ENCODE measurements at places on chromosomes 2 and 18.

DNA sequence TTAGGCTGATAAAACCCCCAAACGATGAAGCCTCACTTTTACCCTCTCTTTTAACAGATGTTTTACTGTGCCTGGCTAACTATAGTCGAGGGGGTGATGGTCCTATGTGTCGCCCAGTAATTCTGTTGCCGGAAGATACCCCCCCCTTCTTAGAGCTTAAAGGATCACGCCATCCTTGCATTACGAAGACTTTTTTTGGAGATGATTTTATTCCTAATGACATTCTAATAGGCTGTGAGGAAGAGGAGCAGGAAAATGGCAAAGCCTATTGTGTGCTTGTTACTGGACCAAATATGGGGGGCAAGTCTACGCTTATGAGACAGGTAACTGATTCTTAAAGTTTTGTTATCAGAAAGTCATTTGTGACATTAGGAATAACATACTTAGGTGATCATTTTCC is 20.4 kb downstream of the MSH6 start:
- DNase-seq, result no peak

DNA sequence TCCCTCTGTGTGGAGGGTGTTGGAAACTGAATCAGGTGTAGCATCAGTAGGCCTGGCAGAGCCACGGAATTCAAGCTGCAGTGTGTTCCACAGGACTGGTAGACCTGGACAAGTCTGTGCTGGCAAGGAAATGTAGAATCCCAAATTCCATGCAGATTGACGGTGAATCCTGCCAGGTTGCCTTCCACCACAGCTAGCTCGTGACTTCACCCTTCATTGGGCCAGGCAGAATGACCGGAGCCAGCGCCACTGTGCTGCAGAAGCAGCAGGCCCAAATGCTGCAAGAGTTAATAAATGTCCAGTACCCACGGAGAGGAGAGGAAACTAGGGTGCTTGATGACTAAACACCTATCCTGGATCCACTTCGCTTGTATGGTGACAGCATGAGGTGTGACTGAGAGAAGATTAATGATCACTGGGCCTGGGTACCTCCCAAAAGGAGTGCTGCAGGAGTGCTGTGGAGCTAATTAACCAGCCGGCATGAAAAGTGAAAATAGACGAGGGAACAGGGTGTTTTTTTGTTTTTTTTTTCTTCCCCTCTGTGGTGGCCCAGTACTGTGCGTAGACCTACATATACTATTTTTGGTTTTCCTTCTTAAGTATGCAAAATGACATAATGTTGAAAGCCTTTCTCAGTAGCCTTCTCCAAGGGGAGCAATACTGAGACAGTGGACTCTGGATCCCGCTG is 122.2 kb downstream of the TANC1 start:
- no peak for DNase-seq

DNA sequence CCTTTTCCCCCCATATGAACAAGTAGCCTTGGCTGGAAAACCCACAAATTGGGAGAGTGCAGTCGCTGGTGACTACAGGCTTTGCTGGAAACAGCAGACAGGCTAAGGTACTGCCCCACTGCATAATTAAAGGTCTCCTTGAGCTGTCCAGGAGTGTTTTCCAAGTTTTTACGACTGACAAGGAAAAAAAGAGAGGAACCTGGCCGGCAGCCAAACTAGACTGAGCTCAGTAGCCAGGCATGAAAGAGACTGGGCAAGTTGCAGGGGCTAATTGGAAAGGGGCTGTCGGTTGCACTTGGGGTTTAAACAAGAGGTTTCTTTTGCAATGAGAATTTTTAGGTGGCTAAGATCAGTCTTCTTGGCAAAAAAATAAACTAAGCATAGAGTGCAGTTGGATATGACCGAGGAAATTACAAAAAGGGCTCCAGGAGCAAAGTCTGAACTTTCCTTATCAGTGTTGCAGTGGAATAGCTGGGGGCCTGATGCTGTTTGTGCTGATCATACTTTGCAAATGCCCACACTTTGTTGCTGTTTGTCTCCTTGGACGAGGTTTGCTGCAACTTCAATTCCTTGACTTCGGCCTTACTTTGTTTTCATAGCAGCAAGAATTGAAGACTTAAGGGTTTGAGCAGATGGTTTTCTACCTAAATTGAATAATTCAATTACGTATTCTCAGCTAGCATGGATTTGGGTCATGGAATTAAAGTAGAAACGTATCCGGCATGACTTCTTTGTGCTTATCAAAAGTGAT is 2.1 kb downstream of the GULP1 start:
- DNase-seq, result no peak

DNA sequence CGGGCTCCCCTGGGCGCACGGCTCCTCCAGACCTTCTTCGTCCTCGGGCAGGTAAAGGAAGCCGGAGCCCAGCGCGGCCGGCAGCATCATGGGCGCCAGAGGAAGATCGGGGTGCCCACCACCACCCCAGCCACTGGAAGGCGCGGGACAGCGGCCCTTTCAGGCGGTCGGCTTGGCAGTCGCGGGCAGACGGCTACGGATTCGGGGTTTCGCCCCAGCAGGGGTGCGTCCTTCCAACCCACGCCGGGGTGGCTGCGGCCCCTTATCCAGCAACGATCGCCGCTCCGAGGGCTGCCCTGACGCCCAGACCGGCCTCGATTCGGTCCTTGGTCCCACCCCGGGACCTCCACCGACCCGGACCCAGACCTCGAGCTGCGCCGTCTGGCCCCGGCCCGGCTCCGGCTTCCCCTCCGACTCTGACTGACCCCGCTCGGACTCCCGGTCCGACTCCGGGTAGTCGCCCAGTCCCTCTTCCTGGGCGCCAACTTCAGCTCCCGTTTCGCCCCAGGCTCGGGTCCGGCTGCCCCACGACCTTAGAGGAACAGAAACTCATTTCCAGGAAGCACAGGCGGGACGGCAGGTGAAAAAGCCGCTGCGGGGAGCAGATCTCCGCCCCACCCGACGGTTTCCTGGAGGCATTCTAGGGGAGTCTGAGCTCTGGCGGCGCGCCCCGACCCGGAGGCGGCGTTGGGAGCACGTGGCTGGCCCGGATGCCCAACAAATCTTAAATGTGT is 30.2 kb upstream of the SSB start:
- no peak for DNase-seq

DNA sequence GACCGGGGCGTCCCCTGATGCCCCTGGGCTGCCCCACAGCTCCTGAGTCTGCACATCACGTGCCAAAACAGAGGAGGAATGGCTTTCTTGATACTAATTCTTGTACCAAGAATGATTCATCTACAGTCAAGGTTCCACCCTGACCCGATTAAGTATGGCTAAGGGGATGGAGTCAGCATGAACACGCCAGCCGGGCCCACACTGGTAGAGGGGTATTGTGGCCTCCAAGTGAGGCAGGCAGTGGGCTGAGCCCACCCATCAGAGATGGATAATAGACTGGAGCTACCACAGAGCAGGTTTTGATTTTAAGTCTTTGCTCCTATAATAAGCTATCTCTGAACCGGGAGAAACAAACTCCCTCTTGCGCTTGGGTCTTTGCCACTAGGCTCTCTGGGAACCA is 17.9 kb upstream of the GNAL start:
- no peak for DNase-seq

- no peak for DNase-seq
Observed at GRCh38 chr2:159200498-159200897, 86.0 kb downstream of the WDSUB1 start.

DNA sequence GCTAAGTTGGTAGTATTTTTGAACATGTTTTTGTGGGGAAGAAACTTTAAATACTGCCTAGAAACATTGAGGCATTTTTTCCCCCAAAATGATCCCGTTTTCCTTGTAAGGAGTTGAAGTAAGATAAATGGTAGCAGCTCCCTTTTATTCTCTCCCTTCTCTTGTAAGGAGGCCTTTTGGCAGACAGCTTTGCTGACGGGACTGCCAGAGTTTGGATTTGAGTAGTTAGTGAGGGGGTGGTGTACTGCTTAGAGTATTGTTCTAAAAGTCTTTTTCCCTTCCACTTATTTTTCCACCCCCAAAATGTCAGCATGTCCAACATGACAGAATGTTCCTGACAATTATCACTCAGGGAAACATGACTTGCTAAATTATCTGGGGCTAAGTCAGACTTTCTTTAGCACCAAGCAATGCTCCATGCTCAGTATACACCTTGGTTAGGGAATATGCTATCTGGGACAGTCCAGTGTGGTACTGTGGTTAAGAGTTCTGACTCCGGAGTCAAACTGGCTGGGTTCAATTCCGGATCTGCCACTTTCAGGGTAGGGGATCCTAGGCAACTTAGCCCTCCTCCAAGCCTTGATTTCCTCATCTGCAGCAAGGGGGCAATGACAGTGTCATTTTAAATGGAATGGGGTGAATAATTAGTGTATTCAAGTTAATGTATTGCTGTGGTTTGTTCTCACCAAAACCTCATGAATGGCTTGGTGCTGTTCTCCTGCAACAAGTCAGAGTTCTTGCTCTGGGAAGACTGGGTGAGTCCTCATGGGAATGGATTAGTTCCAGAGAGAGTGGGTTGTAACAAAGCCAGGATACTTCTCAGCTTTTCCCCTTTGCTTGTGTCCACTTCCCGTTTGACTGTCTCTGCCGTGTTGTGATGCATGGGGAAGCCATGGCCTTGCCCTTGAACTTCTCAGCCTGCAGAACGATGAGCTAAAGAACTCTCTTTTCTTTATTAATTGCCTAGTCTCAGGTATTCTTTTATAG is 116.2 kb downstream of the TANC1 start:
- DNase-seq, result no peak

- no peak for DNase-seq
Observed at GRCh38 chr2:170238776-170239175, 60.8 kb downstream of the MYO3B start.

GRCh38 chr2:99278793-99279291 is 22.2 kb downstream of the LYG1 start:
- DNase-seq, result no peak

GRCh38 chr2:74039611-74040010 is 54.9 kb downstream of the TET3 start:
- no peak for DNase-seq

- DNase-seq, result no peak
Observed at GRCh38 chr2:161321944-161322648, 13.9 kb downstream of the PSMD14 start.

DNA sequence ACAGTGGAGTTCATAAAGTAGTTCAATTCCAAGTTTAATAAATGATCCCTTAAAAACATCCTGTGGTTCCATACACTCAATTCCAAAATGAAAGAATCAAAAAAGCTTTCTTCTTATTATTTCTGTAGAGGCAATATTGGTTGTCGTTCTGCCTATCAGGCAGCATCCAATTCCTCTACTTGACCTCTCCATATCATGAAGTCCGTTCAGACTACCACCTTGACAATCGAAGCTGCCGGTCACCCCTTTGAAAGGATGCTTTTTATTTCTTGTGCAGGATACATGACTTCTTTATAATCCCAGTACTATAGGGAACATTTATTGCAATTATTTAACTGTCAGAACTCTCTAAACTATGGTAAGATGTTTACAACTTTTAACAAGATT is 3.3 kb upstream of the KCTD1 start:
- no peak for DNase-seq

- DNase-seq, result no peak
Observed at GRCh38 chr18:78713069-78713468, 266.5 kb upstream of the SALL3 start.

DNA sequence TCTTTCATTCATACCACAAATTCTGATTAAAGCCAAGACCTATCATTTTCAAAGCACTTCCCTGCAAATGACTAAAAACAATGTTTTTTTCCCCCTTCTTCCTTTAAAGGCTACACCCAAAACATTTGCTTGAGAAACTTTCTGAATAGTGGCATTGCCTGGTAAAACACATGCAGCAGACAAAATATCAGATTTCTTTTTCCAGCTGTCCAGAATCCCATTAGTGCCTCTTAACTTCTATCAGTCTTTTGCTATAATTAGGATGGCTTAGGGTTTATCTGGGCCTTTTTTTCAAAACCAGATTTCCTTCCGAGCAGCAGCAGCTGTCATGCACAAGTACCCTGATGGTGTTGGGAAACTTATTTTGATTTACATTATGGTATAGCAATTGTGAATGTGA is 50.6 kb downstream of the ALPK2 start:
- DNase-seq, result no peak

DNA sequence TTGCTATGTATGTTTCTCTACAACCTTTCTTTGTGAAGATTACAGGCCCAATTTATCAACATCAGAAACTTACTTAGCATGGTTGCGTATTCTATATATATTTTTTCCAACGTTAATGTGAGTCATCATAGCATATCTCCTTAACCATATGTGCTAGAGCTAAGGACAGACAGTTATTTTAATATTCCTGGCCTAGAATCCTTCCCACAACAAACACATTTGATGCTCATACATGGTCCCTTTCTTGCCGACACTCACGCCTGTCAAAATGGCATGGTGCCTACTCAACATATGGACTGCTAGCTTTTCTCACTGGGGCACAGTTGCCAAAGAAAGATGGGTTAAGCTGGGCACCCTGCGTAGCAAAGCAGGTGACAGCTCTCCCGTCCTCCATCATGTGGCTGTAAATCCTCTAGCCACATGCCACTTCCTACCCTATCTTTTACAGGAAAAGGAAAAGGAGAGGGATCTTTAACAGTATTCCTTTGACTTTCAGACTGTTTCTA is 75.2 kb upstream of the GALNT5 start:
- DNase-seq, result no peak

DNA sequence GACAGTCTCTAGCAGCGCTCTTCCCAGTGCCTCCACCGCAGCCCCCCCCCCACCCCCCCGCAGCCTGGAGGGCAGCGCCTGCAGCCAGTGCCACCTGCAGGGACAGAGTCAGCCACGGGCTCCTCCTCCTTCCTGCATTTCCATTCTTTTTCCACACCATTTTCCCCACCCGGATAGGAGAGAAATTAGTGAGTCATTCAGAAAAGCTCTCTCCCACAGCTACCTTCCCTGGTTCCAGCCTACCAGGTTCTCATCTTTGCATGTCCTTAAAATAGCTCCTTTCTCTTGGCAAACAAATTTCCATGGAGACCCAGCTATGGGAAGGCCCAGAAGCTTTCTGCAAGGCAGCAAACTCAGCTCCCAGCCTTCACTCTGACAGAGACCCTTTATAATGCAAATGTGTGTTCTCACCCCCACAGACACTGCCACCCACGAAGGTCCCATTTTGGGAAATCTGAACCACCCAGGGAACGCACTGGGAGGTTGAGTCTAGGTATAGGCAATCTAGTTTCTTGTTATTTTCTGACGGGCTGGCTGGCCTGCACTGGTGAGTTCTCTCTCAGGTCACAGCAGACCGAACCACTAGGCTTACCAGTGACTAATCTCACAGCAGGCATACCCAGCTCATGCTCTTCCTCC is 41.8 kb upstream of the ATG16L1 start:
- DNase-seq, result no peak

DNA sequence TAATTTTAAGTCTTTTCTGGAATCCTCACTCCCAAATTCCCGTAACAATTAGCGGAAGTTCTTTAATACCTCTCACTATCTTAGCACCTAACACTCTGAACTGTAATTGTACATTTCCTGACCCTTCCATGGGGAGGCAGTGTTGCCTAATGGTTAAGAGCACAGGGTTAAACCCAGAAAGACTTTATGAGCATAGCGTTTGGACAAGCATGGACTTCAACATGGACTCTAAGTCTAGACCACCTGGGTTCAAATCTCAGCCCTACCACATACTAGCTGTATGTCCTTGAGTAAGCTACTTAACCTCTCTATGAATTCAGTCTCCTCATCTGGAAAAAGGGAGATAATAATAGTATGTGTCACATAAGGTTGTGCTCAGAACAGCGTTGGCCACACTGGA is 13.0 kb downstream of the ANTXR1 start:
- DNase-seq, result no peak

- DNase-seq, result no peak
Observed at GRCh38 chr18:13306583-13306982, 88.0 kb downstream of the LDLRAD4 start.

GRCh38 chr2:231370749-231371429 is 24.6 kb upstream of the B3GNT7 start:
- DNase-seq, result no peak

All from esophagus squamous epithelium (tissue), 5 donors.